ENCODE measurements at places on chromosomes 3 and 15.

DNA sequence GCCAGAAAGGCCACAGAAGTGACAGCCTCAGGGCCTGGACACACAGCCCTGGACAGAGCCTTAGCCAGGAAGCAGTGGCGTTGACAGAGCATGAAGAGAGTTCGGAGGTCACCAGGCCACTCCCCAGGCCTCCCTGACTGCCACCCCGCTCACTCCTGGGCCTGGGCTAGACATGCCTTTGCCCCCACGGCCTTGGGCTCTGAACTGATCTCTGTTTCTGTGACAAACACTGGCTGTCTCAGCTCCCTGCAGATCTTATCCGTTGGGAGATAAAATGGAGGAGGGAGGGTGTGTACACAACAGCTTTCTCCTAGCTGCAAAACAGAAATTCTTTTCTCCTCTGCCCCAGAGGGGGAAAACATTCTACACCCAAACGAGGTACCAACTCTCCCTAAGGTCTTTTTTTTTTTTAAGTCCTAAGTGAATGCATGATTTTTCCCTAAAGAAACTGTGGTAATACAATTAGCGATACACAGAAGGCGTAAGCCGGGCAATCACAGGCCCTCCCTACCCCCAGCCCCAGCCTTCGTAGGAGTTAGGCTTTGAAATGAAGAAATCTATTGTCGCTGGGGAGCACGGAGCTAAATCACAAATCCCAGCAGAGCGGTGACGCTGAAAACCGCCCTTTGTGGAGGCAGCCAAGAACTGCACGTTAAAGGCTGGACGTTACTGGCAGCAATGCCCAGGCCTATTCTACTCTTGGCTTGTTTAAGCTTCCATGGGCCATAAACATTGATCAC, 45.0 kb downstream of the SRGAP3 start:
- DNase-seq: no peak

GRCh38 chr3:113441051-113441770, at the start of gene CFAP44:
TSS of gene CFAP44 (minus strand) at chr3:113441493. CDS start at chr3:113433664, 7,829 bp downstream.
- DNase-seq: peak; percentile 40

- no peak for DNase-seq
Observed at GRCh38 chr3:67361323-67361722, 293.1 kb downstream of the SUCLG2 start.

- DNase-seq: no peak
Observed at GRCh38 chr15:98221577-98221976, 261.1 kb downstream of the ARRDC4 start.

DNA sequence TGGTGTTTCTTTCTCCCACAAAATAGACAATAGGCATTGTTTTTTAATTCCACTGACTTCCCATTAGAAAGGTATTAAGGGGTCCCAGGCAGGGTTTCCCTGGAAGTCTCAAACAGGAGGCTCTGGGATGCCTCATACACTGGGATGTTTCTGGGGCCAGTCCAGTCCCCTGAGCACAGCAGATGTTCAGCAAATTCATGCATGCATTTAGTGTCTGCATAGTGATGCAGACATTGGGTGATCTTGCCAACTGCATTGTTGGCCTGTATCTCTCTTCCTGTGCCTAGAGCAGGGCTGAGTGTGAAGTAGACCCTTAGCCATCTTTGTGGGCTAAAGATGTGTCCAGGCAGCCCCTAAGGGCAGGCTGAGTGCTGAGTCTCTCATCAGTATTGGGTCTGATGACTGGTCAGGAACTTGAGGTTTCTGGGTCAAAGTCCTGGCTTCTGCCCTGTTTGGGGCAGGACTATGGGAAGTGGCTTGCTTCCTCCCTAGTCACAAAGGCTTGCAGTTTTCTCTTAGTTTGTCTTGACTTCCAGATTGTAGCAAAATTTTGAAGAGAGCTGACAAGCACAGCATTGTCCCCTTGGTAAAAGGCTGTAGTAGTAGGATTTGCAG, 56.5 kb downstream of the BSN start:
- no peak for DNase-seq

DNA sequence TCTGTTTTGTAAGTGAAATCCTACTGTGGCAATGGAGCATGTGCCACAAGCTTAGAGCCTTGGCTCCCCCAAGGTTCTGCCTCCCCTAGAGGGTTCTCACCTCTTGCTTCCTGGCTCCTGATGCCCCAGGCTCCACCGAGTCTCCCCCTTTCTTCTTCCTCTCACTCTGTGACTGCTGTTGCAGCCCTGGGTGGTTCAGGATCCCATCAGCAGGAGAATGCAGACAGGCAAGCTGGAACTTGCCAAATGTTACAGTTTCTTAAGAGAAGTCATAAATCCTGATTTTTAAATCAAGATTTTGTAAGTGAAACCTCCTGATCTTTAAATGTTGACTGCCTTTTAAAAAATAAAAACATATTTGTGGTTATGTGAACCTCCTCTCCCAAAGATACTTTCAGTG, 133.9 kb downstream of the CCNL1 start:
- DNase-seq: no peak

DNA sequence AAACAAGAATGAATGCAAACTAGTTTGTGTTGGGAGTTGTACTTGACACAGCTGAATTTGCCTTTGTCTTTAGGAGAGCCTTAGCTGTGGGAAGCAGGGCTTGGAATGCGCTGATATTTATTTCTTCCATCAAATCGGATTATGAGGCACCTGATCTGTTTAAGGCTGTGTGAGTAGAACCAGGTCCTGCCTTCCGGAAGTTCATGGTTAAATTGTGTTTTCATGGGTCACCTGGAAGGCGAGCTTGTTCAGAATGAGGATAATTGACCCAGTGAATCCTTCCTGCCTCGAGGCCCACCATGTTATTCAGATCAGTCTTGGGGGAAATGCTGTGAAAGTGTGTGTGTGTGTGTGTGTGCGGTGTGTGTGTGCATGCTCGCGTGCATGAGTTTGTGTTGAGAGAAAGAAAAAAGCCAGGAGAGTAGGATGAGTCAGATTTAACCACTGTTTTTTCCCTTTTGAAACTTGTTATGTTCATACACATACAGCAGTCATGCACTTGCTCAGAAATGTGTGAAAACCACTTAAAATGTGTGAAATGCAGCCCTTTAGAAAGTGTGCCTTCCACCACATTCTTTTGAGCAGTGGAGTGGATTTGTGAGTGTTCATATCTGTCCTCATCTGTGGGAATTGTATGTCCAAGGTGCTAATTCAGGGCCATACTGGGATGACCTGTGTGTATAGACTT, 36.7 kb downstream of the SMAD3 start:
- peak; percentile 62 for DNase-seq
